Forelimb muscle (tissue), 1 donor: ENCODE measurements at places on chromosomes 7 and 10. TPM values are rescaled to one million over a fixed set of nuclear protein-coding genes. Genes with fewer than 3 reads are reported as not detected.

DNA sequence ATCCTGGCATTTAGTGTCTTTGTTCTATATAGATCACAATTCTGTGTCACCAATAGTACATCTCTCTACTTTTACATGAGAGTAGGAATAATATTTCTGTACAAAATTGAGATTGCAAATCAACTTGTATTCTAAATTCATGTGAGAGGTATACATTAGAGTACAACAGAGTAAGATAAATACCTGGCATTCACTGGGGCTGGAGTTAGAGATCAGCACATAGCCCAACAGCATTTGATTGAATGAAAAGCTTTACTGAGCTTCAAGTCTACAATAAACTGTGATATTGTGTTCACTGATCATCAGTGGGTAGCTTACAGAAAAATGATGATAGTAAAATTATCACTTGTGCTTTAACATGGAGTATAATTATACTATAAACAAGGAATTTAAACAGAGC, 1114.7 kb downstream of the REEP3 start:
- DNase-seq: no peak

The PDAP1 gene
- polyA plus RNA-seq: 109 TPM

DNA sequence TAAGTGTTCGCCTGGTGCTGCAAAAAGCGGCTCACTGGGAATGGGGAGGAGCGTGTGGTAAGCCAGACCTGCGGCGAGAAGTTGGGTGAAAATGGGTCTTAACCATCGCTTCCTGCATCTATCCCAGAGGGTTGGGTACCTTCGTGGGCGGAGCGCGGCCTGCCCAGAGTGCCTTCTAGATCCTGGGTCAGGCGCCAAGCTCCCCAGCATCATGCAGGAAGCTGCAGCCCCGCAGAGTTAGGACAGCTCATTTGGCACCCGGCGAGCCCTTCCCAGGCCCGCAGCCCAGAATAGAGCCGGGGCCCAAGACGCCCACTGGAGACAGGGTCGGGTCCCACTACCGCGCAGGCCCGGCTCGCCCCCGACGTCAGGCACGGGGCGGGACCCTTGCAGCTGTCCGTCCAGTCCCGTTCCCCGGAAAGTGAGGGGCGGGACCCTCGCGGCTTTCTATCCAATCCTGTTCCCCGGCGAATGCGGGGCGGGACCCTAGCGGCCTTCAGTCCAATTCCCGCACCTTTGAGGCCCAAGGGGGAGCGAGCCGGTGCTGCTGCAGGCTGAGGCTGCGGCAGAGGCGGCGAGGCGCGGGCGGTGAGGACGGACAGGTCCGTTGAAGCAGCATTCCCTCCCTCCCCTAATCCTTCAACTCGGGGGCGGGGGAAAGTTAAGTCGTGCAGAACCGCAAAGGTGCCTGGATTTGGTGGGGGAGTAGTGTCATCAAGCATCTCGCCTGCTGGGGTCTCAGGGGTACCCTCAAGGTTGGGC, at the start of gene CROT:
TSS of gene CROT (plus strand) at position 499 of the 762 bp plus-strand sequence. CDS start 3,405 bp downstream, outside the sequence.
- peak; percentile 77 for DNase-seq

The MRC1 gene
- polyA plus RNA-seq: 14.5 TPM

- DNase-seq: no peak
Observed at GRCh38 chr7:117412946-117413559, 14.2 kb downstream of the ASZ1 start.

- DNase-seq: no peak
Observed at GRCh38 chr10:241451-241850, 106.2 kb downstream of the ZMYND11 start.
